ENCODE measurements at places on chromosomes 11 and 22. TPM values are rescaled to one million over a fixed set of nuclear protein-coding genes. Genes with fewer than 3 reads are reported as not detected.

Gene GUCY1A2
- polyA plus RNA-seq: 1.4 TPM

Gene XRCC6
- 138 TPM for polyA plus RNA-seq

Gene OVCH2
- polyA plus RNA-seq: not detected

Gene BCR
- polyA plus RNA-seq: 8.9 TPM

Gene OR8B2
- polyA plus RNA-seq: not detected

Gene CHADL
- 2.3 TPM for polyA plus RNA-seq

Gene PGA5
- 3.8 TPM for polyA plus RNA-seq

Gene GRAMD1B
- 58.1 TPM for polyA plus RNA-seq

Data from small intestine (tissue), 16 donors.